ENCODE measurements at places on chromosomes 1 and 21. TPM values are rescaled to one million over a fixed set of nuclear protein-coding genes. Genes with fewer than 3 reads are reported as not detected.

Gene ST6GALNAC3
- 1.4 TPM for total RNA-seq

Gene ACTL8
- total RNA-seq: not detected

Gene RGL1
- total RNA-seq: 0.26 TPM

Gene IFNLR1
- 4.5 TPM for total RNA-seq

Gene BCL2L15
- 1.0 TPM for total RNA-seq

DNA sequence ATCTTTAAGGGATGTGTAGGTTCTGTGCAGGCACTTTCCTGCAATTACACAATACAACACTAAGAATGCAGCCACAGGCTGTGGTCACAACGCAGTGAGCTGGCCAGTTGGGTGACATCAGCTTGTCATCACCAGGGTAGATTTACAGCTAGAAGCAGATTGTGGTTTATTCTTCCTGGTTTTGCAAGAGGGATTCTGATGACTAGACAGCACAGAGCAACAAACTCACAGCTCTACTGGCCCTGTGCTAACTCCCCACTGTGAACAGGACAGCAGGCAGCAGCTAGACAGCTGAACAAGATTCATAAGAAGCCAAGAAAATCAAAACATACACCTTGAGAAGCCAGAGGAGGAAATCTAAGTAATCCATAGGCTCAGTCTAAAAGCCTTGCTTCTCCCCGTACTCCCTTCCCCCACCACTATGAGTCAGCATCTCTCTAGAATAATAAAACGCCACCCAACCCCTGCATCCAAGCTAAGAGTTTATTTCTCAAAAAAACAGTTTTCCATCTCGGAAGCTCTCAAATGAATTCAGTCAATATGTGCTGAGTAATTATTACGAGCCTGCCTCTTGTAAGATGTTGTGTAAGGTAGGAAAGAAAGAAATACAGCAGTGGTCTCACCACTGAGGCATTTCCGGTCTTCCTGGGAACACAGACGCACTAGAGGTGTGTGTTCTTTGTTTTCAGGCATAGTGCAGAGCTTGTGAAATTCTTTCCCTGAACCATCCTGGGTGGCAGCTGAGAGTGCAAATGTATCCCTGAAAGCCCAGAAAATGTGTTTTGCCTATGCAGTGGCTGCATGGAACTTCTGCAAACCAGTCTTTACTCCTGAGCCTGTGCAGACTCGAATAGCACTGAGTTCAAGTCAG lies 162.8 kb downstream of the NTPCR start:
- DNase-seq: peak; percentile 100

- DNase-seq: no peak
These were observed 430.5 kb downstream of the MRPL39 start for GRCh38 chr21:25176637-25177412.

DNA sequence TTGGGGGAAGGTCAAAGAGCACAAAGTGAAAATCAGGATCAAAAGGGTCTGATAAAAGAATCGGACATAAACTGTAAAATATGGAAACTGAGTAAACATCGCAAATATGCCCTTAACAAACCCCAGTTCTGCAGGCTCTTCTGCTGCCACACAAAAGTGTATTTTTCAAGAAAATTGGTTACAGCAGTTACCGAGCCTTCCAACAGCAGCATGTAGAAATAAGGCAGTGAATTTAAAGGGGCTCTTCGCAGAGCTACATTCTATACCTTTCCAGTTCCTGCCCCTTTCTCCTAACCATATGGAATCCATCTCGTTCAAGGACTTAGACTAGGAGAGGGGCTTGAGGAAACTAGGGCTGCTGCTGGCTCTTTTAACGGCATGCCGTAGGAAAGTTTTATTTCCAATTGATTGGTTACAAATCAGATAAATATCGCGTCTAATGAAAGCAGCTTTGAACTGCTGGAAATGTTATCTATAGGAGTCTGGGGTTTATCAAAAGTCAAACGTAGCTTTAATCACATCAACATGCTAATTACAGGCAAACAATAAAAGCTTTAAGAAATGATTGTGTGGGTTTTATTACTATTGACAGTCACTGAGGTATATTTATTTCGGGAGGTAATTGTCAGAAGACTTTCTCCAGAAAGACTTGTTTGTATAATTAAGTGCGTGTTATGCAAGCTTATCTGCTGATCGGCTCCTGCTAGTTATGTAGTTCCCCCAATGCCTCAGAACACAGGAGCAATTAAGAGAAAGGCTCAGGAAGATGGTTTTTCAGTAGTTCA lies 59.1 kb downstream of the GORAB start:
- no peak for DNase-seq

DNA sequence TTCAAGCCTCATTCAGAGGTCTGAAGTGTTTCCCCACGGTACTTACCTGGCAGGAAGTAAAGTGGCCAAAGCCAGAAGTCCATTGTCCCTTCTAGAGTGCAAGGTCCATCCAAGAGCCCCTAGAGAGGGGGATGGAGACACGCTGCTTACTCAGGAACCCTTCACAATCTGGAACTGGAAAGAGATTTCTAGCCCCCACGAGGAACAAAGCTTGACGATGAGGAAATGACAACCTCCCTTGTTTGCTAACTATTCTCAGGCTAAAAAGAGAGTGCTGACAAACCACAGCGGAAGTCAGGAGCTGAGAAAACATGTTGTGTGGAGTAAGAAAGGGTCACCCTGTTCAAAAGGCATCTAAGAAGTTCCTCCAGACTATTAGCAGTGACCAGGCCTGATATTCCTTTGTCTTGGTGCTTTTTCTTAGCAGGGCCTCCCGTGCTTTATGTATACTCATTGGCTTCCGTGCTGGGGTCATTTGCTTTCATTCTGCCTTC lies at the start of gene FCMR:
Gene FCMR, minus strand, starts transcription at position 170 of the 494 bp plus-strand sequence. Its CDS starts 87 bp downstream, at position 83.
- DNase-seq: peak; percentile 54

- no peak for DNase-seq
These were observed 2.9 kb upstream of the CAMK1G start for GRCh38 chr1:209580577-209580976.

DNA sequence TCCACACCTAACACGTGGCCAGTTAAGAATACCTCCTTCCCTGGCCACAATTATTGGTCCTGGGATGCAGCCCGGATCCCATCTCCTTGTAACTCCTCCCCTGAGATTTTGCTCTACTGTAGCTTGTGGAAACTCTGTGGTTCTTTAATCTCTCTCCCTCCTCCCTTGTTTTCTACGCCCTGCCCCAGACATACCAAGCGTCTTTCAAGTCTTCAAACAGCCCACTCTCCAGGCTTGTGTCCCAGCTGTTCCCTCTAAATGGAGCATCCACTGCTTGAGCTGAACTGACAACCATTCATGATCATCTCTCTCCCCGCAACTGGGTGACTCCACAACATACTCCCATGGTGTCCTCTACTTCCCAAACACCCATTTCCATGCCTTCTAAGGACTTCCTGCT lies 111.6 kb downstream of the SIPA1L2 start:
- DNase-seq: no peak

- no peak for DNase-seq
These were observed 391 bp upstream of the KIAA1614 start for GRCh38 chr1:180912211-180912800.

GRCh38 chr1:37989361-37989930 lies 376 bp downstream of the SF3A3 start:
- peak; percentile 20 for DNase-seq

DNA sequence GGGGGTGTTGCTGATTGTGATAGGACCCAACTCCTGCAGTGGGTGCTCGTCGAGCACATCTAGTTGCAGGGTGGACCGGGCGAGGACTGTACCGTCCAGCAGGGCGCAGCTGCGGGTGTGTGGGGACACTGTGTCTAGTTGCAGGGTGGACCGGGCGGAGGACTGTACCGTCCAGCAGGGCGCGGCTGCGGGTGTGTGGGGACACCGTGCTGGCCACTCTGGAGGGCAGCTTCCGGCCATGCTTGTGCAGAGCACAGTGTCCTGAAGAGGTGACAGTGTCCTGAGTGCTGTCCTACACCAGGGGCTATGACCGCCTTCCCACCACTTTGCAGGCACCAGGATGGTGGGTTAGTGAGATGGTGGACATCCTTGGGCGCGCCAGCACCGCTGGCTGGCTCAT lies 4.6 kb upstream of the TRPM2 start:
- DNase-seq: no peak

- no peak for DNase-seq
These were observed 20.2 kb upstream of the SLFNL1 start for GRCh38 chr1:41041614-41042270.

- peak; percentile 75 for DNase-seq
These were observed 27.3 kb upstream of the EVA1B start for GRCh38 chr1:36350659-36351226.

GRCh38 chr1:57400048-57400447 lies 23.8 kb downstream of the DAB1 start:
- DNase-seq: no peak

DNA sequence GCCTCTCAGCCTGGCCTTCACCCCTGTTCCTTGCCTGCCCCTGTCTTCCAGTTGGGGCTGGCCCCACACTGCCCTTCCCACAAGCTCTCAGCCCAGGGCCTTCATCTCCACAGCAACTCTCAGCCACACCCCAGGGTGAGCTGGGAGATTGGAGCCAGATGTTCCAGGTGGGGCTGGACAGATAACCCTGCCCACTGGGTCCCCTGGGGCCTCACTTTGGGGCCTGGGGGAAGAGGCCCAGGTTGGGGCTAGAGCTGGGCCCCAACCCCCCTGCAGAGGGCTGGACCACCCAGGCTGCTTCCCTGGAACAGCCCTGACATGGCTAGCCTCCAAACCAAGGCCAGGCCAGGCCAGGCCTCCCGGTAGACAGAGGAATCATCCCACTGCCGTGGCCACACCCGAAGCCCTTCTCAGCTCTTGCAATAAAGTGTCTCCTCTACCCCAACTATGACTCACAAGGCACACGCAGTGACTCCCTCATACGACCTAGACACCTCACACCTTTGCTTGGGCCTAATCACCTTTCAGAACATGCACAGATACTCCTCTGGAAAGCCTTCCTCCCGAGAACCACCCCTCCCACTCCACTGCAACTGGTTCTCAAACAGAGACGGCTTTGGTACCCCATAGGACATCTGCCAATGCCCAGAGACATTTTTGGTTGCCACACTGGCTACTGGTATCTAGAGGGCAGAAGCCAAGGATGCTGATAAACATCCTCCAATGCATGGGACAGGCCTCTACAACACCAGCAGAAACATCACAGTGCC lies 22.2 kb downstream of the SLC2A1 start:
- peak; percentile 92 for DNase-seq

GRCh38 chr1:7235871-7236517 lies 450.7 kb downstream of the CAMTA1 start:
- no peak for DNase-seq
